ENCODE measurements at places on chromosomes 4 and X.

GRCh38 chr4:175716961-175717360, 95.1 kb downstream of the GPM6A start:
- no peaks in the 10 kb centered on the region for H3K36me3 ChIP-seq
- no peaks in the 10 kb centered on the region for H3K4me1 ChIP-seq
- H3K4me3 ChIP-seq, result no peak overlapping the region
- H3K27me3 ChIP-seq, result no peaks in the 10 kb centered on the region
- no peak for DNase-seq
- no peak overlapping the region for H3K27ac ChIP-seq

GRCh38 chr4:61202638-61203435, 2.7 kb downstream of the ADGRL3 start:
- no peak overlapping the region for H3K4me3 ChIP-seq
- no peaks in the 10 kb centered on the region for H3K36me3 ChIP-seq
- H3K27me3 ChIP-seq, result peaks cover 54% of the 10 kb centered on the region
- no peak overlapping the region for H3K27ac ChIP-seq
- H3K4me1 ChIP-seq, result peaks cover 4% of the 10 kb centered on the region
- DNase-seq, result no peak

DNA sequence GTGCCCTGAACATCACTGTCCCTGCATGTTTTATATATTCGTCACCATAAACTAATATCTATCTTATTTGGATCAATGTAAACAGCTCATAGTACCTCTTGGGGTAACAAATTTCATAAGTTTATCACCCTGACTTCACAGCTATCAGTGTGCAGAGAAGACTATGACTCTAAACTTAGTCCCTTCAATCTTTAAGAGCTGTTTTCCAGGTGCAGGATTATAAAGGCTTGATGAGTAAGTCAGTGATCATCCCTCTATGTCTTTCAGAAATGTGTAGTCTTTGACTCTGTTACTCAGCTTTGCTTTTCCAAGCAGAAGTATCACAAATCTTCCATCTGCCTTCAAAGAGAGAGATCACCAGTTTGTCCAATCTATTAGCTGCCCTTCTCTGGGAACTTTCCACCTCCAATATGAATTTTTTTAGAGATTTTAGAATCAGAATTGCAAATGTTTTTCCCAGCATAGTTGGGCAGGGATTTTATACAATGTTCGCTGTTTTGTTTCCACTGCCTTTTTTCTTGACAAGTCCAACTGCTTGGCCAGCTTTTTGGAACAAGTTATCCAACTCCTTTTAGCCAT, 45.1 kb upstream of the TSPAN7 start:
- no peak overlapping the region for H3K4me3 ChIP-seq
- H3K4me1 ChIP-seq, result no peaks in the 10 kb centered on the region
- H3K27me3 ChIP-seq, result no peaks in the 10 kb centered on the region
- no peak overlapping the region for H3K27ac ChIP-seq

DNA sequence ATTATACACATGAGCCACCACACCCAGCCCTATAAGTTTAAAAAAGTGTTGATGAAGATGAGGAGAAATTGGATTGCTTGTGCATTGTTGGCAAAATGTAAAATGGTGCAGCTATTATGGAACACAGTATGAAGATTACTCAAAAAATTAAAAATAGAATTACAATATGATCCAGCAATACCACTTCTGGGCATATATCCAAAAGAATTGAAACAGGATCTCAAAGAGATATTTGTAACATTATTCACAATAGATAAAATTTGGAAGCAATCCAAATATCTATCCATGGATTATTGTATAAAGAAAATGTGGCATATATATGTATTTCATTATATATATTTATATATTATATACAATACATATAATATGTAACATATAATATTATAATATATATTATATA, 515.6 kb upstream of the GNPDA2 start:
- DNase-seq, result no peak
- H3K36me3 ChIP-seq, result no peaks in the 10 kb centered on the region
- H3K4me3 ChIP-seq, result no peak overlapping the region
- no peaks in the 10 kb centered on the region for H3K27me3 ChIP-seq
- H3K4me1 ChIP-seq, result no peaks in the 10 kb centered on the region

DNA sequence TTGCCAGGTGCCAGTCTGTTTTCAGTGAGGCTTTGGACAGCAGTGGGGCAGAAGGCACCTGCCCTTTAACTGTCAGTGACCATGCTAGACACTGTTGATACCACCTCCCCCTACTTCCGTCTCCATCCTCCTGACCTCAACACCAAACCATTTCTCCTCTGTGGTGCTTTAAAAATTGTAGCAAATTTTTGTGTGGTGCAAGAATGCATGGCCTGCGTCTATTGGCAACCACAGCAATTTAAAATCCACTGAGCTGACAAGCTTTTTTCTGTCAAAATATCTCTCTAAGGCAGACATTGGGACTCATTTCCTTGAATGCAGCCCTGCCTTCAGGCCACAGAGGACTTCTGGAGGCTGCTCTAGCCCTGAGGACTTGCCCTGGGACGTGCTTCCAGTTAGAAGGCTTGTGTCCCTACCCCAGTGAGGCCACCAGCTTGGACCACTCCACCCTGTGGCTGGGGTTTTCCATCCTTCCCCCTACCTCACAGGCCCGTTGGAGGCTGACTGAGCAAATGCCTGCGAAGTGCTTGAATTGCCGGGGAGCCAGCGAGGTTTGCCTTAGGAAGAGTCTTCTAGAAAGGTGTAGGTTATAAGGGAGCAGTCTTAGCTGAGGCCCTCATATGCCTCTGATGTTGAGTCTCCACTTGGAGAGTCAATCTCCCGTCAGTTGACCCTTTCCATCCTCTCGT, 6.9 kb downstream of the PRRG3 start:
- DNase-seq, result no peak
- no peaks in the 10 kb centered on the region for H3K27me3 ChIP-seq

GRCh38 chrX:150254909-150255308, 108.2 kb upstream of the MAMLD1 start:
- DNase-seq, result no peak
- no peaks in the 10 kb centered on the region for H3K27me3 ChIP-seq
- H3K4me1 ChIP-seq, result peaks cover 5% of the 10 kb centered on the region
- no peaks in the 10 kb centered on the region for H3K36me3 ChIP-seq

GRCh38 chrX:126655061-126655460, 102.4 kb upstream of the DCAF12L1 start:
- no peaks in the 10 kb centered on the region for H3K4me1 ChIP-seq
- no peak for DNase-seq
- no peaks in the 10 kb centered on the region for H3K27me3 ChIP-seq
- no peaks in the 10 kb centered on the region for H3K36me3 ChIP-seq
